ENCODE measurements at places on chromosomes 1 and 21. TPM values are rescaled to one million over a fixed set of nuclear protein-coding genes. Genes with fewer than 3 reads are reported as not detected.
A peak's percentile ranks its signal among the peaks of the same experiment; 100 is the strongest.

GRCh38 chr21:16075649-16076282, 346.0 kb downstream of the USP25 start:
- DNase-seq = no peak

DNA sequence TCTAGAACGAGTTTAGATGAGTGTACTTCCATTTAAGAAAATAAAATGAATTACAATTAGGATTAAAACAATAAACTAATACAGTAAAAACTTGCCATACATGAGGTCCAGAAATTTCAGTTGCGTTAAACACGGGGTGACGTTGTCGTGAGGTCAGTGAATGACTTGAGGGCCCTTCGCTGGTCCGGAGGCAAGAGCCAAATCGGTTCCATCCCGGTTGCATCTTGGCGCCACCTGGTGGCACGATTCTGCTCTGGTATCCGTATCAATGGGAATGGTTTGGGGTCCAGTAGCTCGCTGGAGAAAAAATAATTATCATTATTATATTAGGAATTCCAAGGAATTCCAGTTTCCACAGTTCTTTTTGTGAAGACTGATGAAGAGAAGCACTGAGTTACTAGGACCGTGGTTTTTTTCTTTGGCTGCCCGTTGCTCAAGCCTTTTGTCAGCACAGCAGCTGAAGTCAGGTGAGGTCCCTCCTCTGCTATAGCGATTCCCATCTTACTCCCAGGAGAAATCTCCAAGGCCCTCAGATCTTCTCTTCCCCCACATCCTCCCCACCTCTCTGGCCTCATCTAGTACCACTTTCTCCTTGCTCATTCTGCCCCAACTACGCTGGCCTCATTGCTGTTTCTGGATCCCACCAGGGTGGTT, 161.4 kb downstream of the SLC35F3 start:
- DNase-seq = peak; percentile 42

GRCh38 chr1:225691377-225691776, 38.5 kb upstream of the ENAH start:
- DNase-seq = no peak

Gene SIK1
- not detected for polyA plus RNA-seq

Gene CRYAA
- polyA plus RNA-seq = not detected

Gene FCGR2B
- 21.0 TPM for polyA plus RNA-seq

DNA sequence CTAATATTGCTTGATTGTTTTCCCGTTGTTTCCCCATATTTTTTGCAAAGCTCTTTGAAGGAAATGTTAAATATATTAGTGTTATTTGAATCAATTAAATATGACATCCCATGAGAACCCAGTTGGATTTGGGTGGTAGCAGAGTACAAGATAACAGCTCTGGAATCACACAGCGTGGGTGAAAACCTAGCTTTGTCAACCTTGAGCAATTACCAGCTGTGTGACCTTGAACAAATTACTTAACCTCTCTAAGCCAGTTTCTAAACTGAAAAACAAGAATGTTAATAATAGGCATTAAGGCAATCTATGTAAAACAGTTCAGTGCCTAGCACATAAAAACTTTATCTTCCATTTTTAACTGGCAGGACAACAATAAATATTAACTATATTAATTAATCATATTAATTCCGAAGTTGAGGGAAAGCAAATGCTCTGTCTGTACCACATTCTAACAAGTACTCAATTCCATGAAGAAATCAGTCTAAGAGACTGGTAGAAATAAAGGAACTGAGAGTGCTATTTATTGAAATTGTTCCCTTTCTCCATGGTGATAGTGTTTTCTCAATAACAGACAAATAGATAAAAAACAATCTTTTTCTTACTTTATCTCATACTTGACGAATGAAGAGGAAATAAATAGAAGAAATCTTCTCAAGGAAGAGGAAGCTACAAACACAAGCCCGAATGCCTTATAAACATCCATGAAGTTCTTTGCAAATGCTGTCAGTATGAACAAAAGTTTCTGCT, 27.0 kb downstream of the DNASE2B start:
- no peak for DNase-seq

DNA sequence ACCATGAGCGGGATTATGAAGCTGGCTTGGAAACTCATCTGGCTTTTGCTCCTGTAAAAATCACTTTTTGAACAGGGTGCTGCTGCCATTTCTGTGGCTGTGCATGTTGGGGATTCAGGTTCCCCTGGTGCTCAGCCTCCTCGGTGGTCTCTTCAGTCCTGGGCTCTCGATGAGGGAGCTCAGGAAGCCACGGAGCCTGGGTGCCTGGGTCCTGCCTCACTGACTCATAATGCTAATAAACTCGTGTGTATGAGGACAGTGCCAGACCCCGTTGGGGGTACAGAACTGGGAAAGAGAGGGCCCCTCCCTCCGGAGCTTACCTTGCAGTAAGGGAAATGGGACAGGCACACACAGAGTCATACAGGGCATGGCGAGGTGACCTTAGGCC, 5.8 kb downstream of the COQ8A start:
- no peak for DNase-seq

Gene KCNE2
- polyA plus RNA-seq = 0.27 TPM

Gene ADGRL2
- not detected for polyA plus RNA-seq

Gene RNU1-1
- polyA plus RNA-seq = not detected

Gene LCE2C
- polyA plus RNA-seq = not detected

GRCh38 chr1:214331180-214331579, 50.2 kb downstream of the SMYD2 start:
- DNase-seq = no peak

DNA sequence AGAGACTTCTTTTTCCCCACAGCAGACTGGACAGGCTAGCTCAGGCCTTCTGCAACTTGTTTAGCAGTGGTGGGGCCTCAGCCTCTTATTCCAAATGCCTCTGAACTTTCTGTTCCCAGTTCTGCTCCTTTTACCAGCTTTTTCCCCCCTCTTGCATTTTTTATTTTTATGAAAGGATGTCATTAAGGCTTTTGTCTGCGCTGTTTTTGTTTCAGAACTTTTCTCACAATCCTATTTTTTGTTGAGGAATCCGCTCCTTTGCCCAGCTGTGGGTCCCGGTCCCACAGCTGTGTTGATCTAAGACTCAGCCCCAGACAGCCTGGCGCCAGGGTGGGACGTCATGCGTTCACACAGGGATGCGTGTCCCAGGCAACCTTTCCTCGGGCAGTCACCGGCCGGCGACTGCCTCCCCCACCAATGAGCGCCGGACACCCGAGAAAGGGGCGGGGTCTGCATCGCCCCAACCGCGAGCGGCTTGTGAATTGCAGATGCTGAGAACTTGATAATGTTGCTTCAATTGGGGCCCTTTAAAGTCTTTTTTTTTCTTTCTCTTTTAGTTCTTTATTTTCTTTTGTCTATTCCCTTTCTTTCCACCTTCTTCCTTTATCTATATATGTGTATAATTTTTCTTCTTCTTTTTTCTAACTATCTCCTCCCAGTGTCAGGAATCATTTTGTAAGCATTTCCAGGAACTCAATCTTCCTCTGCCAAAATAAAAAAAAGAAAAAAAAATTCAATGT, 3.0 kb upstream of the ID3 start:
- peak; percentile 30 for DNase-seq

Gene PPT1
- 128 TPM for polyA plus RNA-seq

Gene FCRL1
- polyA plus RNA-seq = 0.39 TPM

GRCh38 chr1:27993241-27993640, 33.5 kb downstream of the XKR8 start:
- DNase-seq = peak; percentile 41

DNA sequence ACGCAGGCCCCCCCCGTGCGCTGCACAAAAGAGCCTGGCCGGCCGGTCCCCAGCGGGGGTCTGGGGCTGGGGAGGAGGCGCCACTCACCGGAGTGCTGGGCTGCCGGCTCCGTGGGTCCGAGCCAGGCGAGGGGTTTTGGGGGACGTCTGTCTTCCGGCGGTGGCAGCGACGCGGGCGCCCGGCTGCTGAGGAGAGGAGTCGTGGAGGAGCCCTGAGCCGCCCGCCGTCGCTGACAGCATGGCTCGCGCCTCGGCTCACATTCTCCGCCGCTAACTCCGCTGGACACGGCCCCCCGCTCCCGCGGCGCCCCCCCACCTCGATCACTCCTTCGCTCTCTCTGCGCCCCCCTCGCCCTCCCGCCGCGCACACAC, 649 bp downstream of the AHDC1 start:
- peak; percentile 50 for DNase-seq

DNA sequence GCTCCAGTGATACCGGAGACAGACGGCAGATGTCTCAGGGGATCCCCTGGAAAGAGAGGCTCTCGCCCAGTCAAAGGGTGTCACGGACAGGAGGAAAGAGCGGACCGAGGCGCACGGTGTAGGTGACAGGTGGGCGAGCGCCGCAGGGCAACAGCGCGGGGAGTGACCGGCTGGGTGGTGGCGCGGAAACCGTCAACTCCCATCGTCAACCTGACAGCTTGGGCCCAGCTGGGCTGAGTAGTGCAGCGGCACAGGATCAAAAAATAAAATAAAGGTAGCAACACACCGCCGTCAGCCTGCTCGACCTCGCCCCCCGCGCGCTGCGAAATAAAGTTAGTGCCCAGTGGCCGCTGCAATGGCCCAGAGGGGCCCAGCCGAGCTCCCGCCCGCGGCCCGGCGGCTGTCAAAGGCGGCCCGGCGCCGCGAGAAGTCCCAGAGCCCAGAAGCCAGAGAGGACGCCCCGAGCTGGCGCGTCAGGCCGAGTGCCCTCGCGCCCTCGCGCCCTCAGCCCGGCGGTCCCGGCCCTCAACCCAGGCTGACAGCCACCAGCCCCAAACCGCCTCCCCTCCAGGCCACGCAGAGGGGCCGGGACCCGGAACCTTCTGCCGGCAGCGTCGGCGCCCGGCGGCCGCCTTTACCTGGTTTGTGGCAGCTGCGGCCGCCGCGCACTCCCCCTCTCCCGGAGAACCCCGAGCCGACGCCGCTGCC, at the start of gene LYST:
TSS of gene LYST (minus strand) at position 702 of the 708 bp plus-strand sequence. CDS start 36,489 bp downstream, outside the sequence.
- DNase-seq = peak; percentile 72

Gene SRGAP2
- 2.9 TPM for polyA plus RNA-seq

GRCh38 chr1:117638141-117638540, 32.3 kb downstream of the TENT5C start:
- DNase-seq = no peak

GRCh38 chr1:65310078-65310587, 790 bp downstream of the DNAJC6 start:
- DNase-seq = no peak

DNA sequence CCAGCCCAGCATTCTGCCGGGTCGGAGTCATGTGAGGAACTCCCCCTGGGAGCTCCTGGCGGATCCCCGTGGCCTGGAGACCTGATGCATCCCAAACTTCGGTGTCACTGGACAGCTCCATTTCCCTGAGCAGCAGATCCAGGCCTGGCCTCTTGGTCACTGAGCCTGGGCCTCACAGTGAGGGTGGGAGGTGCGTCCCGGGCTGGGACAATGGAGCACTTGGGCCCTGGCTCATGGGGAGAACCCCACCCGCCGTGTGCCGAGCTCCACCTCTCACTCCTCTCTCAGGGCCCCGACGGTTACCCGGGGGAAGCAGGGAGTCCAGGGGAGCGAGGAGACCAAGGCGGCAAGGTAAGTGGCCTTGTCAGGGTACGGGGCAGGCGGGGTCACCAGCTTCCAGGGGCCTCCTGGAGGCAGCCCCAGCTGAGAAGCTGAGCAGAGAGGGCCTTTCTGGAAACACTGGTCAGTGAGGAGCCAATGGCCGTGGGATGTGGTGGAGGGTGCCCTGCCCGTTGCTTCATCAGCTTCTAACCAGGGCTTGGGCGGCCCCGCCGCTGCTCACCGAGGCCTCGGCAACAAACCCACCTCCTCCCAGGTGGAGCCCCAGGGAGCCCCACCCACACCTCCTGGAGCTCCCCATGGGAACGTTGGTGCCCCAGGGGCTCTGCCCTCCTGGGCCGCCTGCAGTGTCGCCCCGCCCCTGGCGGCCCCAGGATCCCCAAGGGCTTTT, 19.8 kb downstream of the COL6A2 start:
- no peak for DNase-seq

GRCh38 chr1:40794974-40795715, 11.6 kb downstream of the KCNQ4 start:
- DNase-seq = no peak

Gene CFAP57
- not detected for polyA plus RNA-seq

Data from immature natural killer cell (primary cell).